Mammary epithelial cell (primary cell): ENCODE measurements at places on chromosomes 4 and X. TPM values are rescaled to one million over a fixed set of nuclear protein-coding genes. Genes with fewer than 3 reads are reported as not detected.

Gene SPANXD
- not detected in 2 replicates for total RNA-seq

Gene ANAPC4
- total RNA-seq = 22.3 TPM

Gene RNF150
- total RNA-seq = 0.08 TPM in 1 of 2 replicates, not detected in the other

Gene ANOS1
- 0.64 and 2.0 TPM in 2 replicates for total RNA-seq
